KBM-7 (cell line): ENCODE measurements at places on chromosomes 7 and 10.

- DNase-seq: no peak
Observed at GRCh38 chr10:105585753-105586152, 944.7 kb downstream of the SORCS3 start.

DNA sequence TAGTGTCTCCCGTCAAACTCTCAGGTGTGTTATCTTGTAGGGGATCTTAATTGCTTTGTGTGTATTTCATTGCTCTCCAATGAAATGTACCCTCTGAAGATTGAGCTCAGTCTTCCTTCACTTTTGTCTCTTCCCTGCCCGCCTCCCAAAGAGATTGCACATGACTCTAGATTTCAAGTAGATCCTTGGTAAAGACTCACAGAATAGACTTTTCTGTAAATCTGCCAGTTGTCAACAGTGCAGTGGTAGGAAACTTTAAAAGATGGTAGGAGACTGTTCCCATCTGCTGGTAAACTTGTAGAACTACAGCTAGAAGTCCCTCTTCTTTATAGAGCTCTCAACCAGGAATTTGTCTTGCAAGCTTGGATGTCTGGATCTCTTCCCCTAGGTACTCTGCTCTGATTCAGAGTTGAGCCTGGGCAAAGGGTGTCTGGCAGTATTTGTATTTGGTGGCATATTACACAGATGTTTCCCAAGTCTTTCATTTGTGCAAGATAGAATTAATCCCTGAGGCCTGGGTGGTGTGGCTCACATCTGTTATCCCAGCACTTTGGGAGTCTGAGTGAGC lies 9.6 kb downstream of the CCL26 start:
- peak; percentile 63 for DNase-seq

- peak; percentile 66 for DNase-seq
Observed at GRCh38 chr10:130171196-130171595, 35.0 kb downstream of the GLRX3 start.

DNA sequence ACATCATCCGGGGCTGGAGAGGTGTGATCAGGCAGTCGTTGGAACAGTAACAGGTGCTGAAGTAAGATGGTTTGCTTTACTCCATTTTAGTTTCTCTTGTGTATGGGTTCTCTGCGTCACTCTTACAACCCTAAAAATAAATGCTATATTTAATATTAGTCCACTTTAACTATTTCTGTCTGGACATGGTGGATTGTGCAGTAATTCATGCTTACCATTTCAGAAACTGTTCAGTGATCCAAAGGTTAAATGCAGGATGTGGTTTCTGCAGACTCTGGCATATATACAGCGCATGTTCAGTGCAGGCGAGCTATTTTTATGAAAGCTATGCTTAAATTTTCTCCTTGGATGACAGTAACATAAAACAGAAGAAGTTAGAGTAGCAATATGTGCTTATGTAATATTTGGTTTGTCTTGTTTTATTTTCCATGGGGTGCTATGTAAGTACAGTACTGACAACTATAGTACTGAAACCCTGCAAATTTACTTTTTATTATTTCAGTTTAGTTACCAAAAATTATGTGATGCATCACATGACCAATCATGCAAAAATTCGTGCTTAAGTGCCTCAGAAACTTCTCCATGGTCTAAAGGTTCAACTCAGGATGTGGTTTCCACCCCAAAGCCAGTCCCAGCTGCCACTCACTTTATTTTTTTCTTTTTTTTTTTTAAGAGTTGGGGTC lies 46.6 kb upstream of the GRID1 start:
- peak; percentile 70 for DNase-seq

GRCh38 chr7:17633067-17633466 lies 307.2 kb downstream of the SNX13 start:
- DNase-seq: no peak

DNA sequence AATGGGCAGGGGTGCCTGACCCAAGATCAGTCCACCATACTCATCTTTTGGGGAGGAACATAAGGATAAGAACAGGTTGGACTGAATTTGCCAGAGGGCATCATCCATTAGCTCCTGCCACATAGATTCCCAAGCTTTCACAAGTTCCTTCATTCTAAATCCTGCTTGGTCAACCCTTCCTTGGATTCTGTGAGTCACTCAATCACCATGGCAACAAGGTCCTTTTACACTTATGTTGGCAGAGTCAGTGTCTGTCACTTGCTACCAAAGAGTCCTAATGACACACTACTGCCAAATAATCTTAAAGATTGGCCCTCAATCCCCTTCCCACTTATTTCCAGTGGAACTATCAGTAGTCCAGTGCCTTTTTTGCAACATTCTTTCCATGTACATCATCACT lies 5.0 kb upstream of the LGI1 start:
- no peak for DNase-seq

- DNase-seq: no peak
Observed at GRCh38 chr10:131129544-131129943, 182.0 kb downstream of the TCERG1L start.

DNA sequence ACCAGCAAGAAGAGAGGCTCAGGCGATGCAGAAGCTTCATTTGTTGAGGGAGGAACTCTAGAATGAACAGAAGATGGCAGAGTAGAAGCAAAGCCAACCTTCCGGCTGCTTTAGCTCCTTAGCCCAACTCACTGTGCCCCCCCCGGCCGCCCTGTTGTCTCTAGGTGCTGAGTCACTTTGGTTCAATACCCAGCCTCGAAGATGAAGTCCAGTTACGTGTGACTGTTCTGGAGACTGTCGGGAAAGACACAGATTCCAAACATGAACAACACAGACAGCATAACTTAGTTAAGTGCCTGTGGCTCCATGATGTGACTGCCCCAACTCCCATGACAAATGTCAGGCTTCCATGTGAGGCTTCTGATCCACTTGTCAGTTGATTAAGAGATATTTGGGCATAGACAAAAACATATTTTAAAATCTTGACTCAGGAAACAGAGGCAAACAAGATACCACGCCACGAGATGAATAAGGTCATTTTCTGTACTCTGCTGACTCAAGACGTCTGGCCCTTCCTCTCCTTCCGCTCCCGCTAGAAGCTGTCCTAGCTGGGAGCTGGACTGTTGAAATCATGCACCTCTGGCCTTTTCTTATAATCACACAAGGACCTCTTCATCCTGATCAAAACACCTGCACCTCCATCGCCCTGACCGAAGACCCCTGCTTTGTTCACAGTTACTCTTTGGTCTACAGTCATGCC lies 199.3 kb downstream of the FRMD4A start:
- no peak for DNase-seq

GRCh38 chr7:27139334-27140125 lies 4.0 kb downstream of the HOXA5 start:
- no peak for DNase-seq

GRCh38 chr10:34721208-34721840 lies 93.8 kb downstream of the PARD3 start:
- peak; percentile 10 for DNase-seq

DNA sequence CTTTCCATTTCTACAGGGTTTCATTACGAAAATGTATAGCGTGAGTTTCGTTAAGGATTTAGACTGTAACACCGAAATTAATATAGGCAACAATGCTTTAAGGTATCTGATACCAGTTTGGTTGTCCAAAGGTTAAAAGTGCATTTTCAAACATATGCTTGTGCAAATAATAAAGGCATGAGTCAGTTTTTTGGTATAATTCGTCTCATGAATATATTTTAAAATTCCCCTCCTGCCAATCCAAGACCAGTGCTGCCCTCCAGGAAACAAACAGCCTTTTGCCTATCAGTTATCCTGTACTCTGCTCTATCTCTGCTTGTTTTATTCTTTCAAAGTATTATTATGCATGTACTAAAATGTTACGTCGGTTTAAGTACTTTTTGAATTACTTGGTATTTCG lies 2.0 kb downstream of the LCOR start:
- no peak for DNase-seq

- DNase-seq: no peak
Observed at GRCh38 chr10:33478675-33479125, 144.2 kb upstream of the NRP1 start.

DNA sequence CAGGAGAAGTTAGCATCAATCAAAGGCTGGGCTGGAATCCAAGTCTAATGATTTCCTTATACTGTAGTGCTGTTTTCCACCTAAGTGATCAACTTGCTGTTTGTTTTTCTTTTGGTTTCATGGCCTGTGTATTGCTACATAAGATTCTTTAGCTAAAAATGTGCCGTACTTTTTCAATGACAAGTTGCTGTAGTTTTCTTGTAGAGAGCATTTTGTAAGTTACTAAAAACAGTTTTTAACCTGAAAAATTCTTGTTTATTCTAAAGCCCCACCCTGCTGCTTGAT lies 1.3 kb downstream of the HELLS start:
- no peak for DNase-seq

DNA sequence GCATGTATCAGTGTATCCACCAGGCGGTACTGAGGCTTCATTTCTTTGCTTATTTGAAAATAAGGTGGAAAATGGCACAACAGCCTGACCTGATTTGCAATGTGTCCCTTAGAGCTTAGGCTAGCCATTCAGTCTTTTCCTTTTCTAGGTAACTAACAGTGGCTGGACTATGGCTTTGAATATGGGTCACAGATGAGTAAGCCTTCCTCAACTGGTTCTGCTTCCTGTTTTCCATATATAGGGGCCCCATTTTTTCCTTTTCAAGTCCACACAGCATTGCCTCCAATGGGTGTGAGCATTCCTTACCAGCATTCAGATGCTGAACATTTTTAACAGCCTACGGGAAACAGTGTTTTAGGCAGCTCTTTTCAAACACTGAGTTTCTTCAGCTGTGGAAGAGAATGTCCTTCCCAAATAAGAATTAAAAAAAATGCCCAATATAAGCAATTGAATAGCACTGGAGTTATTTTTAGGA lies 3.9 kb upstream of the ITGB1 start:
- peak; percentile 59 for DNase-seq
